Daoy (cell line): ENCODE measurements at places on chromosomes 5 and 9.

DNA sequence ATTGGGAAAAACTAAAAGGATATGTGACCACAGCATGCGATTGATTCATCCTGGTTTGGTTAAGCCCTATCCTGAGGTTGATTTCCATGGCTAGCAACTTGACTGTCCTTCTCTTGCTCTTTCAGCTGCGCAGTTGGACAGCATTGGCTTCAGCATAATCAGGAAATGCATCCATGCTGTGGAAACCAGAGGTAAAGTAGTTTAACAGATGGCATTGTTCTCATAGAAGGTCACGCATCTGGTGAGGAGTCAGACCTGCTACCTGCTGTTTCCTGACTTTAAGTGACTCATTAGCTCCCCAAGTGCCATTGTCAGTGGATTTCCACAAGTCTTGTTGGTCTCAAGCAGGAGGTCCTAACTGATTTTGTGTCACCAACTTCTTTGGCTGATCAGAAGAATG is 266.9 kb downstream of the ARHGAP26 start:
- peak; percentile 71 for DNase-seq

- DNase-seq: no peak
Measured at GRCh38 chr9:130340011-130340410, 74.5 kb downstream of the HMCN2 start.

- no peak for DNase-seq
Measured at GRCh38 chr5:42813533-42813932, 1.8 kb upstream of the SELENOP start.

DNA sequence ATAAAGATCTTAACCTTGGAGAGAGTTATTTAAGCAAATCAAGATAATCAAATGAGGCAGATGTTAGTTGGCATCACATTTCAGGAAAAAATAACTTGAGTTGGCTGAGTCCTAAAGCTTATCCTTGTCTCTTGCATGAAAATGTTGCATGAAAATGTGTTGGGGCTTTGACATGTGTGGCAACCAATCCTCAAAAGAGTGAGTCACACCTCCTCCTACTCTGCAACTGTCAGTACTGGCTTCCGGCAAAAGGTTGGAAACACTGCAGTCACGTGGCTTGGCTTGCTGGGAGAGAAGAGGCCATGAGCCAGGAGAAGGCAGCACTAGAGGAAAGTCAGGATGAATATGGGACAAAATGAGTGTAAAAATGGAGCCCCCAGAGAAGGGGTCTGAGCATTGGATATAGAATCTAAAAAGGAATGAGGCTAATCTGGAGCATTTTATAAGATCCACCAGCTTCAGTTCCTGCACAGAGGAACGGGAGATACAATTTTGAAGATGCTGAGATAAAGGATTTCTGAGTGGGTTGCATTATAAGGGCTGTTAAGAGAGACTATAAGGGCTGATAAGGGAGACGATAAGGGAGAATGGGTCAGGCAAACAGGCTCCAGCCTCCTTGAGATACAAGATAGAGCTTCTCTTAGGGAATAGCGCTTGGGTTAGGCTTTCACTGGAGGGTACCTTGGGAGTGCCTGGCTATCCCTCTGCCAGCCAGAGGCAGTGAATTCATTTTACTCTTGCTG is 43.1 kb downstream of the SPATA31D1 start:
- peak; percentile 55 for DNase-seq

- DNase-seq: no peak
Measured at GRCh38 chr9:97366476-97366875, 45.4 kb upstream of the TDRD7 start.

DNA sequence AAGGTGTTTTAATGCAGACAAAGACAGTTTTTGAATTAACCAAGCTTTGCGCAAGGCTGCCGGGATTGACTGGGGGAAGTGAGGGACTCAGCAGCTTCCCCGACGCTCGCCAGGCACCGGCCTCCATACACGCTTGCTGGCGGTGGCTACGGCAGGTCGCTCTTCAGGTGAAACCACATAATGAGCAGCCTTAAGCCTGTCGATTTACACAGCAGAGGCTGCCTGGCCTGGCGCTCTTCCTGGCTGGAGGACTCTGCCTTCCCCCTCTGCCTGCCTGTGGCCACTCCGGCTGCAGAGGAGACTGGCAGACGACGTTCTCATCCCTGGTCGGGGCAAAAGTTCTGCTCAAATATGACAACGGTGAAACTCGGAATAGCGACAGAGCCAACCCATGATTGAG is 9.0 kb upstream of the NOTCH1 start:
- DNase-seq: no peak

DNA sequence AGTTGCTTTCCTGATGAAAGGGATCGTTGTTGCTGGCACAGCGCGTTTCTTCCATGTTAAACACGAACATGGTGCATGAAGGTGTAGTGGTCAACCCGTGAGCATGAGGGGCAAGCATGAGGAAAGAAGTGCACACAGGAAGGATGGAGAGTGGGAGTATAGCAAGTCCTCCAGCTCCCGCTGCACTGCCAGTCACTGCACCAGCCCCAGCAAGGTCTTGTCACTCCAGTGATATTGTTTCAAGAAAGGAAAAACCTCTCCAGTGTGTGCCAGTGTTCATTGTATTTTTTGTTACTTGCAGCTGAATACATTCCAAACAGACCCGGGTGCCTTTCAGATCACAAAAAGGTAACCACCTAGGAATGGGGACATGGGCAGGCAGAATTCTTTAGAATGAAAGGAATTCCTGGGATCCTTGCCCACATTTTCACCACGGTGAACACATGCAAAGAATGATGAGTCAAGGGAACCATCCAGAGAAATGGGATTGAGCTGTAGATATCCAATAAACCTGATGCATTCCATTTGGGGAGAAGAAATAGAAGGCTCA is 186.3 kb downstream of the AOPEP start:
- DNase-seq: peak; percentile 91

- DNase-seq: peak; percentile 69
Measured at GRCh38 chr9:134666831-134667230, 25.2 kb downstream of the COL5A1 start.

- DNase-seq: no peak
Measured at GRCh38 chr9:128190516-128191405, 611 bp downstream of the CIZ1 start.

DNA sequence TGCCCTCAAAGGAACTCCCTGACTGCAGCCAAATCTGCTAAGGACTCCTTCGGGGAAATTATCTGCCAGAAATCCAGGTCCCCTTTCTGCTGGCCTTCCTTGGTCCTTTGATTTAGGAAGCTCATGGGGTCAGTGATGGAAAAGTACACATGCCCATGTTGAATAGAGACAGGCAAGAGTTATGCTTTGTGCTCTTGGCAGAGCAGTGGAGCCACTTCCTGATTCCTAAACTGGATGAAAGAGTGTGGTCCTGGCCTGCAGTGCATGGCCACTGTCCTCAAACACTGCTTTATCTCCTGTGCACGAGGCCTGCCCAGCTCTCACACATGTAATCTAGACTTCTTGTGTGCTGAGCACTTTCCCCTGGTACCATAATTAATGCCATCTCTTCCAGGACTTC is 2.0 kb upstream of the EBF1 start:
- DNase-seq: no peak

DNA sequence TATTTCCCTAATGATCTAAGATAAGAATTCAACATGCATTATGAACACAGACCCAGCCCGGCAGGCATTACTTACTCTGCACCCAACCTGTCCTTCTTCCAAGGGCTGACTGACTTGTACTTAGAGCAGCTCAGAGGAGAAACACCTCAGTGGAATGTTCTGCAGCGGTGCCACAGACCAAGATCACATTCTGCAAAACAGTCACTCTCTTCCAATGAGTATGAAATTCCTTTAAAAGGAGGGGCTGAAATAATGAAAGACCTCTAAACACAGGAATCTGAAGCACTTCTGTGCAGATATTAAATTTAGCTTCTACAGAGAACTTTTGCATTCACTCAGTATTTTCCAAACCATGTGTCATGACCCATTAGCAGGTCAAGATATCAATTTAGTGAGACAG is 172.9 kb downstream of the ZDHHC21 start:
- no peak for DNase-seq

DNA sequence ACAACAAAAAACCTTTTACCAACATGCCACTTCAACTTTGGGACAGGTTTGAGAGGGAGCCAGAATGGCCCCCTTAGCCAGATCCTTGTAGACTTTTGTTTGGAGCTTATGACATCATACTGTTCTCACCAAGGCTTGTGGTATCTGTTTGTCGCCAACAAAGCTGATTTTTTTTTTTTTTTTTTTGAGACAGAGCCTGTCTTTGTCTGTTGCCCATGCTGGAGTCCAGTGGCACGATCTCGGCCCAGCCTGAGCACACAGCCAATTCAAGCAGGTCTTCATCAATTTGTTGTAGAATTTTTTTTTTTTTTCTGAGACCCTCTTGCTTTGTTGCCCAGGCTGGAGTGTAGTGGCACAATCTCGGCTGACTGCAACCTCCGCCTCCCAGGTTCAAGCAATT is 26.4 kb upstream of the NTNG2 start:
- DNase-seq: no peak

DNA sequence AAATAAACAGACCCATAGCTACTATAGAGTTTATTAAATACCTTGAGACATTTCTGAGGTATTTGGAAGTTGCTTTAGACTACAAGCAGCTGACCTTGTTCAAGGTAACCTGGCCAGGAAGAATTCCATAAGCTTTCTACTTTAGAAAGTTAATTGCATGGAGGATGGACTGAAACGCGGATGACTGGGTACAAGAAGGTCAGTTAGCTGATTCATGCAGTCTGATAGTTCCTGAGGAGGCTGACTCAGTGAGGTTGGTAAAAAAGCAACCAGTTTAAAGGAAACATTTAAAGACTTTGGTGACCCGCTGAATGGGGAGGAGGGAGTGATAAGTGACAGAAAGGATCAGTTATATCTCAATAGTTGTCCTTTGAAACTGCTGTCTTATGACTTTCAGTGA is 670.1 kb upstream of the CDH9 start:
- no peak for DNase-seq

- DNase-seq: peak; percentile 77
Measured at GRCh38 chr5:55855509-55855908, 4.4 kb downstream of the IL31RA start.

DNA sequence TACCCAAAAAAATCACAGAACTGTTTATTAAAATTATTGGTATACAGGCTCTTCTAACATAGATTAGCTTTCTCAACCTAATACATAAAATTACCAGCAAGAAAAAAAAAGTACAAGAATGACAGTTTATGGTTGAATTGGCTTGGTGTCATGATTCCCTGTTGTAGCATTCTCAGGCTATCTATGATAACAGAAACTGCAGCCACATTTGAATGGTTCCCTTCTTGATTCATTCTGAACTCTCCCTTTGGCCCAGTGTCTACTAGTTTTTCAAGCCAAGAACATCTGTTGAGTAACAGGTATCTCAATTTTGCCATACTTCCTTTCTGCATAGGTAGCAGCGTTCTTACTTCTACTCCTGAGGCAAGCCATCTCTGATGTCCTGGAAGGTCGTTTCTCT is 3.0 kb downstream of the SPIN1 start:
- no peak for DNase-seq

DNA sequence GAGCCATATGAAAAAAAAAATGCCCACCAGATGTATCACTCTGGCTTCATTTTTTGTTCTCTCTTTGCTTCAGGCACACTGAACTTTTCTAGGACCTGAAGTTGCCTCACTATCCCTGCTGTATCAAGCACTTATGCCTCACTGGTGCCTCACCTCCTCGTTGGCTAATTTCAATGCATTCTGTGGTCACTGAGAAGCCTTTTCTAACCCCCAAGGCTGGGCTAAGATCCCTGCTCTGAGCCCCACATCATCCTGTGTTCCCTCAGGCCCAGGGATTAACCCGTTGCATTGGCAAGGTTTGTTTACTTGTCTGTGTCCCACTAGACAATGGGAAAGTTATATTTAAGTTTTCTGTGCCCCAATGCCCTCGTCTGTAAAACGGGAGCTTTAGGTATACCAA is 362.7 kb downstream of the OSTF1 start:
- DNase-seq: no peak

- peak; percentile 49 for DNase-seq
Measured at GRCh38 chr5:150487199-150488061, 20.5 kb upstream of the NDST1 start.

DNA sequence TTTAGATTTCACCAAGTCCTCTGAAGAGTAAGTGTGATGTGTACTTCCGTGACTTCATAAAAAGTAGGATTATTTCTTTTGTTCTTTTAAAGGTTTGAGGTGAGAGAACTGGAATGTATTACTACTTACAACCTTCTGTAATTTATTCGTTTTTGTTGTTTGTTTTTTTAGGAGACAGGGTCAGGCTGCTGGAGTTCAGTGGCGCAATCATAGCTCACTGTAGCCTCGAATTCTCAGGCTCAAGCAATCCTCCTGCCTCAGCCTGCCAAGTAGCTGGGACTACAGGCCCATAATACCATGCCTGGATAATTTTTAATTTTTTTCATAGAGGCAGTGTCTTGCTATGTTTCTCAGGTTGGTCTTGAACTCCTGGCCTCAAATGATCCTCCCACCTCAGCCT is 68.3 kb upstream of the RETREG1 start:
- DNase-seq: no peak

- no peak for DNase-seq
Measured at GRCh38 chr5:17929171-17929570, 294.9 kb downstream of the TAF11L14 start.

DNA sequence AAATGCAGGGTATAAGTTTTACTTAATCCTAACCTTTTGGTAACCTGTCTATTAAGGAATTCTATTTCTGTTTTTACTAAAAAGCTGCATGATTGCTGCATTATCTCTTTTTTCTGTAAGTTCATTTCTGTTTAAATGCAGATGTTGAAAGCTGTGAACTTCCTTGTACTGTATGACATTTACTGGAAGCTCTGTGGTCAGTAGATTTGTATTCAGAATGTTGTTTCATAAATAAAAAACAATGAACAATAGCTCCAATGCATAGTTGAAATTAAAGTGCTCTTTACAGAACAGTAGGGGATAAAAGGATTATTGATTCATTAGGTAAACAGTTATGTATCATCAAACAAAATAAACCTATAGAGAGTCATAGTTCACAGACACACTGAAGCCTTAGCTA is 46.5 kb upstream of the FKTN start:
- DNase-seq: no peak

DNA sequence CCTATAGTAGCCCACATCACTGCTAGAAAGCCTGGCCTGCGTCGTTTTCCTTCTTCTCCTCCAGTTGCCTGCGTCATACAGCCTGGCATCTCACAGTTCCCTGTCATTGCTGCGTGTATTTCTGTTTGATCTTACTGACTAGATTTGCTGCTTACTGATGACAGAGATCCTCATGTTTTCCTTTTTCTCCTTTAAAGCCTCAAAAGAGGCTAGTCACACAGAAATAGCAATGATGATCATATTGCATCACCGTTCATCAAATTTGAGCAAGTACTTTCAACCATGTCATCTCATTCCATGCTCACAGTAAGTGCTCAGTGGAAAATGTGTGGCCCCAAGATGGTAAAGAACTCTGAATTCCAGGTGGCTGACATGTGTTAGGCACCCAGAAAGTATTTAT is 76.8 kb downstream of the MVB12B start:
- DNase-seq: no peak

DNA sequence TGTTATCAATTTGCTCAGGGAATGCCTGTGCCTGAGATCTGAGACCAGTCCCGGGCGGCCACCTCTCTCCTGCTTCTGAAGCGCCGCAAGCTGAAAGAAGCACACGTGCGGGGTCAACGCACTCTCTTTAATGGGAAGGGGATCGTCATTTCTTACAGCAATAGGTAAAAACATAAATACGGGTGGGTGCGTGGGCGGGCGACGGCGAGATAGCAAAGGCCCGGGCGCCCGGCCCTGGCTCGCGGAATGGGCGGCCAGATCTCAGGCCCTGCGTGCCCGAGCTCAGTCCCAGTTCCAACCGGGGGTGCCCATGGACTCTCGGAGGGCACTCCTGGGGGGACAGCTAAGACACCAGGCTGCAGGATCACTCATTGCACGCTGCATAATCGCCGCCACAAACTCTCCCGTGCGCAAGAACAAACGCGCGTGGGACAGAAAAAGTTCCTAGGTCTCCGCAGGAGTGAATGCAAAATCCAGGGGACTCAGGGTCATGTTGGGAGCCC is 3.0 kb downstream of the NKX2-5 start:
- DNase-seq: no peak
